Effector CD4-positive, alpha-beta T cell (primary cell): ENCODE measurements at places on chromosomes 13 and 19.

- no peak for DNase-seq
Observed at GRCh38 chr13:22517544-22517943, 663.2 kb upstream of the SGCG start.

DNA sequence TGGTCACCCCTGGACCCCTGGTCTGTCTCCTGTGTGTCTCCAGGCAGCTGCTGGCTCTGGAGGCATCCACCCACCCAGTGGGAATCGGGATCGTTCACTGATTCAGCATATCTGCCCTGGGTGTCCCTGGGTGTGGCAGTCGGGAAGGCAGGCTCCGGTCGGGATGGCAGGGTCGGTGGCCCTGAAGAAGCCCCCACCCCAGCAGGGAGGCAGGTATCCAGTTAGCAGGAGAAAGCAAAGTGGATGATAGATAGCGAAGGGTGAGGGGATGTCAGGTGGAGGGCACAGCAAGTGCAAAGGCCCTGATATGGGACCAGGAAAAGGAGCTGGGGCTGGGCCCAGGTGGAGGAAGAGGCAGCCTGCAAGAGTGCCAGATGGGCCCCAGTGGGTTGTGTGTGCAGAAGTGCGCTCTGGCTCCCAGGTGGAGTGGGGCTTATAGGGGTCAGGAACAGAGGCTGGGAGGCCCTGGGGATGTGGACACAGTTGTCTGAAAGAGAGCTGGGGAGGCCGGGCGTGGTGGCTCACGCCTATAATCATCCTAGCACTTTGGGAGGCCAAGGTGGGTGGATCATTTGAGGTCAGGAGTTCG is 2.3 kb downstream of the SSBP4 start:
- no peak for DNase-seq

DNA sequence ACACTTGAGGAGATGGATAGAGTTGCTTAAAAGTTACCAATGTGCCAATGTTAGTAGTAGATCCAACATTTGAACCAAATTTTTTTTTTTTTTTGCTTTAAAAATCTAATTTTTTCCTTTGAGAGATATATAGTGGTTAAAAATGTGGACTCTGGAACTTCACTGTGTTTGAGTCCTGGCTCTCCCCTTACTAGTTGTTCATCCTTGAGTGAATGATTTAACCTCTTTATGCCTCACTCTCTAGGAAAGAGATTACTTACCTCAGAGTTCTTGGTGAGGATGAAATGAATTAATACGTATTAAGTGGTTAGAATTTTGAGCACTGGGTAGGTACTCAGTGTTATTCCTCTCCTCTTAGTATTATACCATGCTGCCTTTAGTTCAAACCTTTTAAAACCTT is 24.3 kb downstream of the PDS5B start:
- DNase-seq, result no peak

DNA sequence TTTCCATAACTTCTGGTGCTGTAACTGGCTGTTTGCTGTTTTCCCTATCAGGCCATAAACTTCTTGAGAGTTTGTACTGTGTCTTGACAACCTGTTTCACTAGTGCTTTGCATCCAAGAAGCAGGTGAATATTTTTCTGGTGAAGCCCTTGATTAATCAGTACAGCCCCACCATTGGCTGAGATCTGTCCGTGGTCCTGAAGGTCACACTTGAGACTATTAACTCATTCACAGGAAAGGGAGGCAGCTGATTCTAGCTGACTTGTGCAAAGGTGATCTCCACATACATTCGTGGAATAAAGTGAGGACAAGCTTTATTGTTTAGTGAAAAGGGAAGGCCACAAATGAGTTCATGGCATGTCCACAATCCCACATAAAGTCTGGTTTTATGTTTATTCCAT is 61.4 kb upstream of the ZNF835 start:
- DNase-seq, result no peak

- DNase-seq, result no peak
Observed at GRCh38 chr13:52600666-52601065, 41.6 kb upstream of the HNRNPA1L2 start.

- DNase-seq, result no peak
Observed at GRCh38 chr13:35703061-35703460, 226.6 kb upstream of the MAB21L1 start.

DNA sequence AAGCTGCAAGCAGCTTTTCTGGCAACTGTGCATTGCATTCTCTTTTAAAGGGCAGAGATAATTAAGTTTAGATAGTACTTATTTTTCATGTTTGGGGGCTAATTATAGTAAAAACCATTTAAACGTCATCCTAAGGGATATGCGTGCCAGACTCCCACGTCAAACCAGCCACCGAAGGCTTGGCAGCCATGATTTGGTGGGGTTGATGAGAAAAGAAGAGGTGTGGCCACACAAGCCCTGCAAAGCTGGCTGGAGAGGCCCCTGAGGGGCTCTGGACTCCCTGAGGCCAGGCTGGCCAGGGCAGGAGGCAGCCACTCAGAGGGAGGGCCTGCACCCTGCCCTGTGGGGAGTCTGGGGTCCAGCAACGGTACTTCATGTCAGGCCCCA is 17.5 kb downstream of the PEPD start:
- DNase-seq, result no peak

GRCh38 chr19:5407356-5407755 is 47.9 kb upstream of the ZNRF4 start:
- DNase-seq, result no peak

GRCh38 chr19:55113570-55114039 is 3.8 kb downstream of the PPP1R12C start:
- DNase-seq, result no peak

DNA sequence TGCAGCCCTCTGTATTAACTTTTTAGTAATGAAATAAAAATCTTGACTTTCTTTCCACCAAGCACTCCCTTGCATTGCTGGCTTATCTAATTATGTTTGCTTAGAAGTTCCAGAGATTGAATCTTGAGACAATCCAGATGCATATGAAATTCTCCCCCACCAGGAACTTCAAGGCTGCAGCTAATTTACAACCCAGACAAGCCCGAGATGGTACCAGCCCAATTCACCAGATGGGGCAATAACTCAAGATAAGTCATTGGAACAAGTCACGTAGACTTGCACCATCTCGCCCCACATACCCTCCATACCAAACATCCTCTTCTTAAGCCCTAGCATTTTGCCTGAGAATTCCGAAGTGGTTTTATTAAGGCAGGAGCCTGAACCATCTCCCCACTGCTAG is 29.0 kb downstream of the UTP14C start:
- no peak for DNase-seq

GRCh38 chr19:8451885-8452284 is 7.1 kb downstream of the HNRNPM start:
- no peak for DNase-seq

DNA sequence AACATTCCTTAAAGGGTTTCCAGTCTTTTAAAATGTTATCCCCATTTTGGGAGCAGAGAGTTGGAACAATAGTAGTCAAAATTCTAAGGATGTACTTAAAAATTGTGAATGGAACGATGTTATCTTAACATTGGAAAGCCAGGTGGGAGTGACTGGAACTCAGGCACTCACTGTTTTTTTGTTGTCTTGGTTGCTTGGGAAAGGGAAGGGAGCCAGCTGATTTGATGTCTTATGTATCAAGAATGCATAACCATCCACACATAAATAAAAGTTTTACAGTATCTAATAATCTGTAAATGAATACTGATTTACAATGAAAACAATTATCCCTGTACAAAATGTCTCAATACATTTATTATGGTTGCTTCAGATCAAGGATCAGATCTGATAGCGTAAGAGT is 88.7 kb downstream of the SLC10A2 start:
- DNase-seq, result no peak

DNA sequence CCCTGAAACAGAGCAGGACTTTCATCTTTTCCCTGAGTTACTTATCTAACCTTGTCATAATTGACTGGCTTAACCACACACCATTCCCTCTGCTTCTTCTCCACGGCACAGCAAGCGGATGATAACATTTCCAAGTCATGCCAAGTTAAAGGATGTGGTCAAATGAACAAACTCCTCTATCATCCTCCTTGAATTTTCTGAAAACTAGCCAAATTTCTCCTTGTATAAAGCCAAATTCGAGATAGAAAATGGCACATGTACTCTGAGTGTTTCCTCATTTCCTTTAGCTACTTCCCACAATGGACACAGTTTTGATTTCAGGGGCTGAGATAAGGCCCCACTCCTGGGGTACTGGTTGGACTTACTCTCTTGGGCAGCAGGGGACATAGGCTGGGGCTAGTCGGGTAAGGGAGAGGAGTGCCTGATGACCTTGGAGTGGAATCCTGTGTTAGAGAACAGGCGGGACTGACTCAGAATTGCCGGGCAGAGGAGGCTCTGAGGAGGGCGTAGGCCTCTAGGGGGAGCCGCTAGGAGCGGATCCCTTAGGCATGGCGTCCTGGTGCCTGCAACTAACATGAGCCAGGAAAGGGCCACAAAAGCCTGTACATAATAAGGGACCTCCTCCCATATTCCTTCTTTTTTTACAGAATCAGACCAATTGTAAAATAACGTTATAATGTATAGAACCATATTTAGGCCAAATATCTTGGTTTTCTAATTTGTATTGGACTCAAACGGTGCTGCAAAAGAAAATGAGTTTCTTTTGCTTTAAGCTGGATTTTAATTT is 20.3 kb upstream of the TMTC4 start:
- DNase-seq, result no peak
